ENCODE measurements at places on chromosomes 1 and 21.

DNA sequence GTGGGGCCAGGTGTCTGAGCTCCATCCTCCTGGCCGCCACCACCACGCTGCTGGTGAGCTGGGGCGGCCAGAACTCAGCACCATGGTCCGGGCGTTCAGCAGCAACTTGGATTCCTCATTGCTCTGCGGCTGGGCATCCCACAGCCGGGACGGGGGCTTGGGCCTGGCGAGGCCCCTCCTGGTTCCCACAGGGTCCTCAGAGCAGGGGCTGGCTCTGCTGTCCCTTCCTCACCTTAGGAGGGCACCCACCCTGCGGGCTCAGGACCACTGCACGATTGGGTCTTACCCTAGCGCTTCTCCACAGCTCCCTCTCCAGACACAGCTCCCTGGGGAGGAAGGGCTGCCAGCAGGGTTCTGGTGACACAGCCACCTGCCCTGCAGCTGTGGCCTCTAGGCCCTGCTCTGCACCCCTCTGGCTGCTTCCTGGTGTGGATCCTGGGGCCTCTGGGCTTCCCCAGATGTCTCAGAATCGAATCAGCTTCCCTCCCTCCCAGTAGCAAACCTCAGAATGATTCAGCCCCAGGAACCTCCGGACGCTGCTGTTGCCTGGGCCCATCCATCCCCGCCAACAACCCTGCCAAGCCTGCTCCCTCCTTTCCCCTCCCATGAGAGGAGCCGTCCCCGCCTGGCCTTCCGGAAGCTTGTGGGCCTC, 25.0 kb downstream of the CRYAA start:
- peak; percentile 54 for DNase-seq

- DNase-seq: peak; percentile 31
Measured at GRCh38 chr1:153404768-153405167, 11.6 kb upstream of the S100A7A start.

DNA sequence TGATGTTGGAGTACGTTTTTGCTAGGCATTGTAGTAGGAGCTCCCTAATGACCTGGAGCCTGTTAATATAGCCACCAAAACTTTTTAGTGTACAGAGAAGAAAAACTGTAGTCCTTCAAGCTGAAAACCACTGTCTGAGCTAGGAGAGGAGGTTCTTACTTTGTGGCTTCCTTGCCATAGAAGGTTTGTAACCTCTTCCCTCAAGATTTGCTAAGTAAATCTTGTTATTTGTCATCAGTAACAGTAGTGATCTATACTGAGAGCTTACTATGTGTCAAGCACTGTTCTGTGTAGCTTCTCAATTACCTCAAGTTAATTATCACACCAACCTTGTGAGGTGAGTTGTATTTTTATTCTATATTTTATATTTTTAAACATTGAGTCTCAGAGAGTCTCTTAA, 21.2 kb upstream of the LRRC8C start:
- no peak for DNase-seq

- no peak for DNase-seq
Measured at GRCh38 chr1:107195476-107195875, 54.6 kb downstream of the NTNG1 start.

- peak; percentile 21 for DNase-seq
Measured at GRCh38 chr1:6700853-6701436, 671 bp downstream of the DNAJC11 start.

GRCh38 chr1:165287781-165288180, 68.7 kb downstream of the LMX1A start:
- DNase-seq: no peak

DNA sequence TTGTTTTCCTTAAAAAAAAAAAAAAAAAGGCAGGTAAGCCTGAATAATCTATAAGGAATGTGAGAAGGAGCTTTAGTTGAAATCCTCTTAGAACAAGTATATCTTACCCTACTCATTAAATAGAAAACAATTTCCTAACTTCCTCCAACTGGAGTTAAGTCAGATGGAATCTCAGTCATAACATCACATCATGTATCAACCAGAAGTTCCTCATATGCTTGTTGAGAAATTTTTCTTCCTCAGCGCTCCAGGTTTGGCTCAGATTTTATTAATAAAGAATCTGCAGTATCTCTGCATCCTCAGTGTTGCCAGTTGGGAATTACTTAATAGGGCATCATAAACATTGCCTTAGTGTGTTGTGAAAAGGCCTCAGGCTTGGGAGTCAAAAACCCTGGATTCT, 37.6 kb downstream of the DUSP10 start:
- no peak for DNase-seq

- DNase-seq: no peak
Measured at GRCh38 chr1:182388392-182389134, 3.0 kb downstream of the GLUL start.

- DNase-seq: no peak
Measured at GRCh38 chr1:164771041-164771618, 212.1 kb downstream of the PBX1 start.

DNA sequence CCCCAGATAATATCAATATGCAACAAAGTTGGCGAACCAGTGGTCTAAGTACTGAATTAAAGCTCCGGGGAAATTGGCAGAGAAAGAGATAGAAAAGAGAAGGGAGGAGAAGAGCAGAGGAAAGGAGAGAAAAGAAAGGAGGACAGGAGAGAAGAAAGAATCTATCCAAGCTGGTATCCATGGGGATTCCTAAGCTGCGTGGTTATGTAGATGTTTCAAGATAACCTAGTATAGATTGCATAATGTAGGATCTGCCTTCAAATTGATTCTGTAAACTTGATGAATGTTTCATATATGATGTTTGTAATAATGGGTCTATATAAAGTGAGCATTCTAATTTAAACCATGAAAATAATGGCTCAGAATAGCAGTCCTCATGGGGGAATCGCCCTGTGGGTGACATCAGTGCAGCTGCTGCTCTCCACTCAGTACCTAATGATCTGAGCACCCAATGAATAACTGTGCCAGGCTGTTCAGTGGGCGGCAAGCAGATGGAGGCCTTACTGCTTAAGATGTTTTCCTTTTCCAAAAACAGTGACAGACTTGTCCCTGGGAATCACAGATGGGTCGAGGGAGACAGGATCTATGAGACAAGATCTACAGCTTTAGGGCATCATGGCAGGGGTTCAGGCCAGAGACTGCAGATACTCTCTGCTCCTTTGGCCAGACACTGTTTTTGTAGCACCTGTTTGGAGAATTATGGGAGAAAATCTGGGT, 78.0 kb downstream of the LAMC2 start:
- DNase-seq: no peak

- no peak for DNase-seq
Measured at GRCh38 chr1:196680107-196680506, 28.3 kb downstream of the CFH start.

- peak; percentile 53 for DNase-seq
Measured at GRCh38 chr1:108034396-108034795, 69.4 kb upstream of the VAV3 start.

DNA sequence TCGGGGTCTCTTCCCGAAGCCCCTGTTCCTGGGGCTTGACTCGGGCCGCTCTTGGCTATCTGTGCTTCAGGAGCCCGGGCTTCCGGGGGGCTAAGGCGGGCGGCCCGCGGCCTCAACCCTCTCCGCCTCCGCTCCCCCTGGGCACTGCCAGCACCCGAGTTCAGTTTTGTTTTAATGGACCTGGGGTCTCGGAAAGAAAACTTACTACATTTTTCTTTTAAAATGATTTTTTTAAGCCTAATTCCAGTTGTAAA, 158.7 kb downstream of the RUNX1 start:
- DNase-seq: no peak

DNA sequence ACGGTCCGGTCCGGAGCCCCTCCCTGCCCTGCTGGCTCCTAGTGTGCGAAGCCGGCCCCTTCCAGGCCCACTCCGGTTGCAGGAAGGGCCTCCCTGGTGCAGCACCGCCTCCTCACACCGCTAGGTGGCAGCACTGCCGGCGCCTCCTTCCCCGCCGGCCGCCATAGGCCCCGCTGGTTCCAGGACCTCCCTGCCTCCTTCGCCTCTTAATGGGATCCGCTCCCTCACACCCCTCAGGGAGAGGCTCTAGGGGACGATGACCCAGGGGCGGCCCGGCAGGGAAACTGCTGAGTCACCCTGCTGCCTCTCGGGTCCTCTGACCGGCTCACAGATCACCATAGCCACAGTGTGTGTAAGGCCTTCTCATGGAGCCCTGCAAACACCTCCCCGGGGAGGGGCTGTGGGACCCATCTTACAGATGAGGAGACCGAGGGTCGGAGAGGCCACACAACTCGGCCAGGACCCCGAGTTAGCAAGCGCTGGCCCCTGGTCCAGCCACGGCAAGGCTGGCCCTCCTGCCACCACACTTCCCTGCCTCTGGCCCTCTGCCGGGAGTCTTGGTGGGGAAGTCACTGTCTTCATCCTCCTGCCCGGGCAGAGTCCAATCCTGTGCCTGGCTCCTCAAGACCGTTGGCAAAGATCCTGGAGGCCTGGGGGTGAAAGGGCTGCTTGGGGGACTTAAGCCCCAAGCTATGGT, 1.6 kb upstream of the AJAP1 start:
- DNase-seq: peak; percentile 57

DNA sequence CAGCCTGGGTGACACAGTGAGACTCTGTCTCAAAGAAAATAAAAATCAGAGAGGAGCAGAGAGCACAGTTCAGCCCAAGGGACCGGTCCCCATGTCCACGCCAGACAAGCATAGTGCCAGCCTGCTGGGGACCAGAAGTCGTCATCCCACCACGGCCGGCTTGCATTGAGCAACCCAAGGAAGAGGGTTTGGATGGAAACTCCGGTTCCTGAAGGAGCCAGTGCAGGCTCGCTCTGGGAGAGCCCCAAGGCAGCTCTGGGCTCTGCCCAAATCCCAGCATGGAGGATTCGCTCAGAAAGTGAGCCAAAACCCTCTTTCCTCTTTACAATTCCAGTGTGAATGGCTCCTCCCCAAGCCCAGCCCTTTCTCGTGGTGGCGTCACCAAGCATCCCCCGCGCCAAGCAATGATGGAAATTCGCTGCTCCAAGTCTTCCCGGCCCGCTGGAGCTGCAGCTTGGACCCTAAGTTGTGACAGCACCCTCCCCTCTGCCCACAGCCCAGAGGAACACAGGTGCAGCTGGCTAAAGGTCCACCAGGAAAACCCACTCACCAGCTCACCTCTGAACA, 64.1 kb upstream of the SLC25A33 start:
- DNase-seq: no peak

DNA sequence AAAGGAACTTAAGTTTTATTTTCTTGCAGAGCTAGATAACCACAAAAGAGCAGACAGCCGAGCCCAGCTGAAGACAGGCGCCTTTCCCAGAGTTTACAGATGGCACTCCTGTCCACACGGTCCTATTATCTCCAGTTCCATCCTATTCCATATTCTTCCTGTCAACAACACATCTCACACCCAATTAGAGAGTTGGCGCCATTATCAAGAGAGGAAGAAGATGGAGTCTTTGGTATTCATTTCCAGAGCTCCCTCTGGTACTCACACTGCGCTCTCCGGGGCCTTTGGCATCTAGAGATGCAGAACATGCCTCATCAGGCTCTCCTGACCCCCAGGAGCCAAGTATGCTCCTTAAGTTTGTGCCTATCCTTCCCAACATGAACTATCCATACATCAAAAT, 43.3 kb upstream of the SIPA1L2 start:
- DNase-seq: no peak

- no peak for DNase-seq
Measured at GRCh38 chr1:2279817-2280216, 51.7 kb downstream of the SKI start.

DNA sequence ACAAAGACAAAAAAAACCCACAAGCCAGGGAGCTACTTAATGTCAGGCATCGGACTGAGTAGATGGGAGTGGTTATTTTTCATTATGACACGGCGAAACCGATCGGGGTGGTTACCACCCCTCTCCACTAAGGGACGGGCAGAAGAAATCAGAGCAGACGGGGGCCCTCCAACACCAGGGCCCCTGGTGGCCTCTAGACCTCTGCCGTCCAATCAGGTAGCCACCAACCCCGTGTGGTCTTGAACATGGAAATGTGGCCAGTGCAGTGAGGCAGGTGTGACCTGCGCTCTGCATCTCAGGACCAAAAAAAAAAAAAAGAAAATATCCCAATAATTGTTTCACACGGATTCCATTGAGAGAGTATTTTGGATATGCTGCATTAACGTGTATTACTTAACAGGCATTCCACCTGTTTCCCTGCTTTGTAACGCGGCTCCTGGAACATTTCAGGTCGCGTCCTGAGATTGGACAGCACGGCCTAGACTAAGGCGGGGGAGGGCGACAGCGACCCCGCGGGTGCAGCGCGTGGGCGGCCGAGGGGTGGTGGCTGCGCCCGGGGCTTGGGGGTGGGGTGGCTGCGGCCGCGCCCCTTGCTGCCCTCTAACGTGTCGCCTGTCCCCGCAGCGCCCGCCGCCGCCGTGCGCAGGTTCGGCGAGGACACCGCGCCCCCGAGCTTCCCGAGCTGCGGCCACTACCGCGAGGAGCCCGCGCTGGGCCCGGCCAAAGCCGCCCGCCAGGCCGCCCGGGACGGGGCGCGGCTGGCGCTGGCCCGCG, 48.3 kb downstream of the SIM2 start:
- no peak for DNase-seq

- peak; percentile 22 for DNase-seq
Measured at GRCh38 chr1:220926146-220926545, 46.9 kb downstream of the HLX start.

GRCh38 chr1:81715391-81715790, 85.3 kb upstream of the ADGRL2 start:
- DNase-seq: no peak

DNA sequence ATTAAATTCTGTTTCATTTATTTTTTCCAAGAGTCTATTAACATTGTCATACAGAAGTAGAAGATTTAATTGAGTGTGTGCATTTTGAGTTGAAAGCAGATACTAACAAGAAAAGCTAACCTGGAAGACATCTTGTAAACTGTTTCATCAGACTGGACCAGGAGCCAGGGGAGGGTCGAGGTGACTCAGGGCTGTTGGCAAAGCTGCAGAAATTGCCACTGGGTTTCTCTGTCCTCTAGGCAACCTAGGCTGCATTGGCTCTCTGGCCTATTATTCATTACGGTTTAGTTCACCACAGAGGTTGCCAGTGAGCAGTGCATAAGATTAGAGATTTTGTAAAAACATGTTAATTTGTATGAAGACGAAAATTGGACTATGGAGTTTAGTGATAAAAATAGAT, 27.5 kb downstream of the ERG start:
- no peak for DNase-seq

DNA sequence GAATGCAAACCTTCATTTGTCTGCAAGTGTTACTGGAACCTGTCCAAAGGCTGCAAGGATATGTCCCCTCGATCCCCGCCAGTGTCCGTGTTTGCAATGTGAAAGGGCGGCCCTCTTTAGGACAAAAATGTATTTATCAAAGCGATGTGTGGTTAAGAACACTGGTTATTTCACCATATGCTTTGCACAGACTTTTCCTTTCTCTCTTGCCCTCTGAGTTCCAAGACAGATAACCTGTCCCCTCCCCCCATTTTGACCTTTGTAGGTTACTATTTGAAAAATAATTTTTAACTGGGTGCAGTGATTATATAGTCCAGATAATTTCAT, 1.8 kb downstream of the CHRM3 start:
- no peak for DNase-seq

GRCh38 chr1:52216907-52217458, 75.1 kb downstream of the ZFYVE9 start:
- no peak for DNase-seq

DNA sequence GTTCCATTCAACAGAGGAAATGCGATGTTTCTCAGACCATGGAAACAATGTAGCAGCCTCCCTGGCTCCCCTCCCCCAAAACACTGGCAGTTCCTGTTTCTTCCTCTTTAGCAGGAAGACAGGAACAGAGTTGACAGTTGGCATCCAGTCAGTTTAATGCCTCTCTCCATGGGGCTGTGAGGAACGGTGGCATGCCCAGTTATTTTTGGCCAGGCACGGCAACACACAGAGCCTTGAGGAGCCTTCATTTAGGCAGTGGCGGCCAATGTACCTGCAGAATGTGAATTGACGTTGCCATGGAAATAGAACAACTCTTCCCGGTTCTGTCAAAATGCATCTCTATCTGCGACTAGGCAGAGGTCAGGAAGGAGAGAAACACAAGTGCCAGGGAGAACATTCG, 330.6 kb downstream of the DSCAM start:
- DNase-seq: peak; percentile 51

Data from femur (tissue), 1 donor.